Activated CD4-positive, alpha-beta T cell treated with anti-CD3 and anti-CD28 coated beads for 24 hours (primary cell): ENCODE measurements at places on chromosomes 5 and 9.

DNA sequence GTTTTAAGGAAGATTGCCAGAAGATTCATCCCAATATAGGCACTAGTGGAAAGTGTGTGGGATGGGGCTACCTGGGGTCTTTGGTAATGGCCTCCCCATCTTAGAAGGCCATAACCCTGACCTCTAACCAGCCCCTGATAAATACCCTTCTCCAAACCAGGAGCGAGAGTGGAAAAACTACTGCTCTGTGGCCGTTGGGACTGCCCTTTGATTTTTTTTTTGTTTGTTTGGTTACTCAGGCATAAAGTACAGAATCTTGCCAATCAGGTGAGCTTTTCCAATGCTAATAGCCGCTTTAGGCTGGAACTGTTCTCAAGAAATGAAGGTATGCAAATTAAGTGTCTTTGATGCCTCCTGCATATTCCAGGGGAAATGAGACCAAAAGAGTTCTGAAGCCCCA lies 153.7 kb downstream of the ADAMTS12 start:
- no peak for DNase-seq

- DNase-seq = no peak
Measured at GRCh38 chr9:69097064-69097463, 61.5 kb downstream of the FXN start.

DNA sequence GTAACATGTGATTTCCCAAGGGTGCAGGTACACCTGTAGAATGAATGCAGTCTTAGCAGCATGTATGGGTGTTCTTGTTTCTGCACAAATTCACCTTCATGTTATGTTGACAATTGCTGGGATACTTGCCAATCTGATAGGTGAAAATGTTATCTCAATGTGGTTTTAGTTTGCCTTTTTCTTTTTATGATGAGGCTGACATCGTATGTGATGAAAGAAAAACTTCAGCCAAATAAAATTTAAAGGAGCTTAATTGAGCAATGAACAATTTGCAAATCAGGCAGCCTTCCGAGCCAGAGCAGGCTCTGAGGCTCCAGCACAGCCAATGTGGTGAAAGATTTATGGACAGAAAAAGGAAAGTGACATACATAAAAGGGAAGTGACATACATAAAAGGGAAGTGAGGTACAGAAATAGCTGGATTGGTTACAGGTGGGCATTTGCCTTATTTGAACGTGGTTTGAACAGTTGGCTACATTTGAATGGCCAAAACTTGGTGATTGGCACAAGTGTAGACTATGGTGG lies 10.5 kb downstream of the TAL2 start:
- DNase-seq = no peak

GRCh38 chr9:4423207-4423610 lies 67.1 kb upstream of the SLC1A1 start:
- DNase-seq = no peak

GRCh38 chr5:120388016-120388781 lies 75.9 kb upstream of the PRR16 start:
- no peak for DNase-seq

DNA sequence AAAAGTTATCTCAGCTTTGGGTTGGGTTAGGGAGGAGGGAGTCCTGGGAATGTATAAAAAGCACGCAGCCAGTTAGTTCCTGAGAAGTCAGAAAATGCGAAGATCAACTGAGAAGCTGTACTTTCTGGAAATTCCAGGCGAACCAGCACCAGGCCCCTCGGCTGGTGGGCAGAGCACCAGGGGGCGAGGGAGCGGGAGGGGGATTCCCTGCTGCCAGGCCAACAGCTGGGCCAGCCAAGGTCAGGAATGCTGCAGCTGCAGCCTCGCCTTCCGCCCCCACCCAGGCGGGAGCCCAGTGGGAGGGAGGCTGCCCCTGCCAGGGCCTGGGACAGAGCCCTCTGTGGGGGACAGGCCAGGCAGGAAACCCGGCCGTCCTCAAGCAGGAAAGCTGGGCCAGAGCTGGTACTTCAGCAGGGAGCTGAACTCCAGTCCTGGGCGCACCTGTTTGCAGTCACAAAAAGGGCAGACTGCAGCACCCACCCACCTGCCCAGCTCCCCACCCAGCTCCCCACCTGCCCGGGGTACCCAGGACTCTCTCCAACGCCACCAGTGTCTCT lies 35.5 kb downstream of the VAV2 start:
- no peak for DNase-seq

GRCh38 chr9:68418259-68418845 lies 61.9 kb downstream of the PGM5 start:
- DNase-seq = no peak

DNA sequence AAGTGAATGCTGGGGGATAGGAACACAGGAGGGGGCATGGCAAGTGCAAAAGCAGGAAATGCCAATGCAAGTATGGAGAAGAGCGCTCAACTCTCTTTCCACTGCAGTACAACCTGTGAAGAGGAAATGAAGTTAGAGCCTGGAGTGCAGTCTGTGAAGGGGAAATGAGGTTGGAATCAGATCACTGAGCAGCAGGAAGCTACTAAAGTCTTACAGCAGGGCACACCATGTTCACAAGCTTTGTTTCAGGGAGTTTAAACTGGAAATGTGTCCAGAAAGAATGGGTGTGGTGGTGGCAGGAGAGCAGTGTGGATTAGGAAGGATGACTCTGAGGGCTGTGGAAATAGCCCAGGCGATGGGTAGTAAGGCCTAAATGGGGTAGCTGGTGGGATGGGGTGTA lies 15.4 kb downstream of the ARHGEF37 start:
- DNase-seq = no peak

DNA sequence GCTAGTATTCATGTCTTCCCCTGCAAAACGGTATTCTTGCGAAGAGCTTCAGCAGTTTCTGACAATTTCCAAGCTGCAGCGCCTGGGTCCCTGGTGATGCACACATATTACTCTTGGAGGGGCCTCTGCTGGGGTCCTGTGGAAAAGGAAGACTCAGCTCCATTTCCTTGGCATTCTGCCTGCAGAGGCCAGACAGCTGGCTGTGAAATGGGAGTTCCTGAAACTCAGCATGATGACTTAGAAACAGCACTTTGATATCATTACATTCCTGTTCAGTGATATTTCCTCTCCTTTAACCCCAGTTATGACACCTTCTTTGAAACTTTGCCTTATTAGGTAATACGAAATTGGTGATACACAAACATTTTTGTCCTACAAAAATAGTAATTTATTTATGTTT lies 98.5 kb downstream of the APBA1 start:
- no peak for DNase-seq

DNA sequence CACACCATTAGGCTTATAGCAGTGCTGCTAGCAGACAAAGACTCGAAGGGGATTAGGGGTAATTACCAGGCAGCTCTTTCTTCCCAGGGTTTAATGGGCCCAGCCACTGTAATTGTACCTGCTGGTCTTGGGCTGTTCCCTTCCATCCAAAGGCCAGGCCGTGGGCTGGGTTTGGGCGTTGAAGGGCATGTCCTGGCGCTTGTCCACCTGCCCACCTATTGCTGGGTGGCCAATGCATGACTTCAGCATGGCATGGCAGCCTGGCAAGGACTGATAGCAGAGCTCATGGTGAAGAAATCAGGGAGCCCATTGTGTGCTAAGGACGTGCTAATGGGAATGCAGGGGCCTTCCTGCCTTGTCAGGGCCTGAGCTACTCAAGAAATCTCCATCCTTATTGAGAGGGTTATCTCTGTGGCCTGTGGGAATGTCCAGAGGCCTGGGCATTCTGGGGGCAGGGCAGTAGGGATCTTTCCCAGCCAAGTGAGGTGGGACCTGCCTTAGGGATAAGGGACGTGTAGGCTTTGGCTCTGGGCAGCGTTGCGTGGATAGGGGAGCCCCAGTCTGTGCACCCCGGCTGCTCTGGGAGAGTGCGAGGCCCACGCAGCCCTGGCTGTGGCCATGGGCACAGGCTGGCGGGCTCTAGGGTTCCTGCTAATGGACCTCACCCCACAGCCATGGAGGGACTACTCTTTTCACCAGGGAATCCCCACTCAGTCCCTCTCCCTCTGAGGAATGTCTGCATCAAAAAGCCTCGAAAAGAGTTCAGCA lies 116.1 kb upstream of the PITX1 start:
- DNase-seq = no peak

DNA sequence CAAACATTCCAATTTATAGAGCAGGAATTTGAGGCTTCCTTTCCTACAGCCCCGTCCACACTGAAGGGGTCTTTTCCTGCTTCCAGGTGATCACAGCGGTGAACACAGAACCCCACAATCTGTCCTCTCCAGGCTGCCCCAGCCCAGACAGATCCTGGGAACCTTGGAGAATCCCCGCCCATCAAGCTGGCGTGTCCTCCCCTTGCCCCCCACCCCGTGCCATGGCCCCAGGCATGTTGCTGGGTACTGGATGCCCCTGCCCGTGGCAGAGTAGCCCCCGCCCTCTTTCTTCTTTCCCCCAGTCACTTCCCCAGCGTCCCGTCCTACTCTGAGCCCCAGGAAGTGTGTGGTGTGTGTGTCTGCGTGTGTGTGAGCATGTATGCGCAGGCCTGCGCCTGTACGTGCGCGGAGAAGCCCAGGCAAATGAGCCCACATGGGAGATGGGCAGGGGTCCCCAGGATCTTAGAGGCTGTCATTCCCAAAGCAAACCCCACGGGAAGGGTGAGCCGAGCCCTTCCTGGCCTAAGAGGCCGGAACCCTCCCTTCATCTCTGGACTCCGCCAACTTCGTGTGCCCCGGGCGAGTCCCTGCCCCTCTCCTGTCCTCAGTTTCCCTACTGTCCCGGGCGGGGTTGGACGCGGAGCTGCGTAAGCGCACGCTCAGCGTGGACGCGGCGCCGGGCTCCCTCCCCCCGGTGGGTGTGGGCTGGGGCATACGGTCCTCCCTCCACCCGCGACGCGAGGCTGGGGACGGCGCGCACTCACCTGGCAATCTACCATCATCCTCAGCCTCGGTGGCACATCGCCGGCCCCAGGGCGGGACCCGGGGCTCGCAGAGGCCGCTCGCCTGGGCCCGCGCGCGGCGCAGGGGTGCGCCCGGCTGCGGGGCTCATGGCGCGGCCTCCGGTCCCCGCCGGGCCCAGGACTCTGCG lies 15.2 kb downstream of the GBGT1 start:
- no peak for DNase-seq

GRCh38 chr9:110049699-110050450 lies 158.1 kb downstream of the C9orf152 start:
- DNase-seq = no peak

DNA sequence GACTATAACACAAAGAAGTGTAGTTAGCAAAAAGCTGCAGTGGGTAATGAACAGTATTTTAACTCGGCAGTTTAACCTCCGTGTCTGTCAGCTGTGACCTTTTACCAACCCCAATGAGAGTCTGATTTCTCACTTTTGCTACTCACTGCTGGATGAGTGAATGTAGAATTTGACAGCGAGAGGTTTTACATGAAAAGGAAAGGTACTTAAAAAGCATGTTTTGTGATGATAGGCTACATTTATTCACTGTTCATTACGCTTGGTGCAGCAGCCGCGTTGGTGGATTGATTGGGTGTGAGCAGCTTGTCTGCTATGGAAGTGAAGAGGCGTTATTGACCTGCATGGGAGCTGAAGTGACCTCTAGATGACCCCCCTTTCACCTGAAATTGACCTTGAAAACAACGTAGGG lies 867.7 kb downstream of the NR2F1-AS1 start:
- DNase-seq = no peak

DNA sequence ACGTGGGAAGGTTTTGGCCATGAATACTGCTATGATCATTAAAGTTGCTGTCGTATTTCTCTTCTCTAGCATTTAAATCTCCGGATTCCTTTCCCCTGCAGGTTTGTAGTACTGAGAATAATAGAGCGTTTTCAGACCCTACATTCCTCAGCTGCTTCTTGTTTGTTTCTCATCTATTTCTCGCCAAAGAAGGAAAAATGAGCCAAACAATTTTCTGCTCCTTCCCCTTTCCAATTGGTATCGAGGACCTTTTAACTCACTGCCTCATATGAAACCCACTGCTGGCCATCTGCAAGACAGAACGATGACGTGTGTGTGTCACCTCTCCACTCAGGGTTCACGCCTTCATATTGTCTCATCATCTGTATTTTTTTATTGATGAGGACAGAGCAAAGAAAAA lies 689.4 kb upstream of the WWC1 start:
- no peak for DNase-seq

GRCh38 chr5:2094616-2094995 lies 211.9 kb upstream of the IRX4 start:
- DNase-seq = no peak

DNA sequence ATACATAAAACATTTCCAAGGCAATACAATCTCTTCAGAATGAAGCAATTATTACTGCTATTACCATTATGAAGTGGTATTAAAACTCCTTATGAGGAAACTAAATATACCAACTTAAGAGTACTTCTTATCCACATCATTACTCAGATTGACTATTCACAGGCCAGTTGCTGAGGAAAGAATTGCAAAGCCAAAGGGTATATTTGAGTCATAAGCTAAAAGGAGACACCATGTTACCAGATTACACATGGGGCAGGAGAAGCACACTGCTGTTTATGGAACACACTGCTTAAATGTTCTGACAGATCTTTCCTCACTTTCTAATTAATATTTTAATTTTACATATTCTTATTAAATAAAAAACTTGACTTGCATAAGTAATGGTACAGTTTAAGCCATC lies 1726.4 kb upstream of the NUDT12 start:
- DNase-seq = no peak

DNA sequence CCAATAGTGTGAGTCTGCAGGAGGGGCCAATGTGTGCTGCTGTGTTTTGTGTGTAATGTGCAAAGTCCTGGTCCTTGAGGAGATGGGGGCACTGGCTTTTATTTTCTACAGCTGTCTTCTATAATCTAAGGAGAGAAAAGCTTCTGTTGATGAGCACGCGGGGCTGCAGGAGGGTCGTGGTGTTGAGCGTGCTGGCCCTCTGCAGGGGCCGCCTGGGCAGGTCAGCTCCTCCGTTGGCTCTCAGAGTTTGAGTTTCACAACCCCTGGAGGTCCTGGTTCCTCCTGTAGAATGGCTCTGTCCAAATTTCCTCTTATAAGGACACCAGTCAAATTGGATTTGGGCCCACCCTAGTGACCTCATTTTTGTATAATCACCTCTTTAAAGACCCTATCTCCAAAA lies 12.6 kb downstream of the OR2V1 start:
- DNase-seq = no peak

- no peak for DNase-seq
Measured at GRCh38 chr5:77892061-77893010, 116.2 kb upstream of the TBCA start.

- no peak for DNase-seq
Measured at GRCh38 chr5:127011961-127012644, 18.3 kb downstream of the MARCHF3 start.

DNA sequence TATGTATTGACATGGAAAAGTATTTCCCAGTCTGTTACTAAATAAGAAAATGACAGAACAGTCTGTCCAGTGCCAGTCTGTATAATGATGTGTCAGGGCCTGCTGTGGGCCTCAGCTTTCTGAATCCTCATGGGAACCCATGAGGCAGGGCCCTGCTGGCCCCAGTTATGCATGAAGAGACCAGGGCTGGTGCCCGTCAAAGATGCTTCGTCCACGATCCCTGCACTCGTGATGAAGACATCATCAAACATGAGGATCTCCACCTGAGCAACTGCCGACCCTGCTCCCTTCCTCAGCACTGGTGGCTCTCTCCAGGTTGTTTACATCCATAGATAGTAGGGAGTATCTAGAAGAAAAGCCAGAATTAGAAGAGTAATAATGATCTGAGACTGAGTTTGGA lies 52.5 kb downstream of the ICE1 start:
- DNase-seq = no peak

- DNase-seq = no peak
Measured at GRCh38 chr5:24376616-24377015, 268.2 kb downstream of the CDH10 start.

- DNase-seq = no peak
Measured at GRCh38 chr5:6675784-6676491, 37.3 kb upstream of the TENT4A start.
